Sciatic nerve (tissue), 2 donors: ENCODE measurements at places on chromosomes 16 and 17. TPM values are rescaled to one million over a fixed set of nuclear protein-coding genes. Genes with fewer than 3 reads are reported as not detected.

CPNE7 gene
- not detected for total RNA-seq

TEX19 gene
- total RNA-seq: not detected

CACNG3 gene
- not detected for total RNA-seq

TERB1 gene
- total RNA-seq: 0.58 TPM

SSH2 gene
- total RNA-seq: 45.1 TPM

HCRT gene
- total RNA-seq: not detected

SLFN14 gene
- total RNA-seq: 0.45 TPM

CENPN gene
- 3.9 TPM for total RNA-seq

ANKRD13B gene
- total RNA-seq: 22.4 TPM

ABCA9 gene
- 118 TPM for total RNA-seq

PRAC1 gene
- total RNA-seq: not detected

TEKT5 gene
- not detected for total RNA-seq

DNA sequence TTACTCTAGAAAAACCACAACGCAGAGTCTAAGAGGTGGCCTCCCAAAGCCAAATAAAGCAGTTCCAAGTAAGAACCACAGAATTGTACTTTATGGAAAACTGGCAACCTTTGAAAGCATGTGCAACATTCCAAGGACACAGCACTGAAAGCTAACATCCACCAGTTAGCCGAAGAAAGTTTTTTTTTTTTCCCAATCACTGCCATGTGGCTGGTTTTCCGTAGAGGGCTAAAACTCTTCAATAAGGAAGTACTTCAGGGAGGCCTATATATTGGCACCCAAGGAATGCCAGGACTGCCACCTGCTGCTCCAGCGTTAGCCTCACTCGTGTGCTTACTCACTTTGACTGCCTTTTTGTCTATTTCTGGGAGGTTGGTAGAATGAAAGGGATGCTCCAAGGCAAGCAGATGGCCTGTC is 25.2 kb downstream of the CEP95 start:
- no peak for DNase-seq

- peak; percentile 23 for DNase-seq
These were observed 10.5 kb upstream of the C17orf58 start for GRCh38 chr17:68006797-68007196.

GRCh38 chr16:72371307-72372086 is 199.5 kb upstream of the PMFBP1 start:
- no peak for DNase-seq

- peak; percentile 38 for DNase-seq
These were observed 97.9 kb upstream of the ZNF750 start for GRCh38 chr17:82937411-82938371.

GRCh38 chr16:10599626-10600025 is 19.2 kb upstream of the EMP2 start:
- no peak for DNase-seq

DNA sequence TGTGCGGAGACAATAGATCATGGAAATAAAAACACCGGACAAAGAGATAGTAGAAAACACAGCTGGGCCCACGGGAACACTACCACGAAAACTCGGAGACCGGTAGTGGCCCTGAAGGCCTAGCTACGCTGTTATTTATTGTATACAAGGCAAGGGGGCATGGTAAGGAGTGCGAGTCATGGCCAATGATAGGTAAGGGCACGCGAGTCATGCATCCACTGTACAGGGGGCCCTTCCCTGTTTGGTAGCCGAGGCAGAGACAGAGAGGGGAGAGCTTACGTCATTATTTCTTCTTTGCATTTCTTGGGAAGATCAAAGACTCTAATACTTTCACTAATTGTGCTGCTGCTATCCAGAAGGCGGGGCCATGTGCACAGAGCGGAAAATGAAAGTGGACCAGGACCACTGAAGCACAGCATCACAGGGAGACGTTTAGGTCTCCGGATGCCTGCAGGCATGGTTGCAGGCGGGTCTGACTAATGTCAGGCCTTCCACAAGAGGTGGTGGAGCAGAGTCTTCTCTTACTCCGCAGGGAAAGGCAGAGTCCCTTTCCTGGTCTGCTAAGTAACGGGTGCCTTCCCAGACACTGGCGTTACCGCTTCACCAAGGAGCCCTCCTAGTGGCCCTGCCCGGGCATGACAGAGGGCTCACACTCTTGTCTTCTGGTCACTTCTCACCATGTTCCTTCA is 74.4 kb upstream of the ARL4D start:
- no peak for DNase-seq

DNA sequence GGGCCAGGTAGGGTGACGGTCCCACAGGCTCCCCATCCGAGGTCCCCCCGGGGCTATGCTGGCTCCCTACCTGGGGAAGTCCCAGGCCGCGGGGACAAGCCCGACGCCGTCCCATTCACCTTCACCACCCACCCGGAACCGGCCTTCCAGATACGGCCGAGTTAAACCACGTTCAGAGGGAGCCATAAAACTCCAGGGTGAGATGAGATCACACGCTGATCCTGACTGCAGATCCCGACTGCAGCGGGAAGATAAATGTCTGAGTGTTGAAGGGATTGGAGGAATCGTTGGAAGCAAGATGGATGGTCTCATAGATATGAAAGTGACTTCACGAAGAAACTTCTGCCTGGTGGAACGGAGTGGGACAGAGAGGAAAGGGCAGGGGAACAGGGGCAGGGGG is 13.6 kb upstream of the C1QTNF8 start:
- DNase-seq: no peak

GRCh38 chr16:51407199-51407598 is 256.1 kb upstream of the SALL1 start:
- DNase-seq: no peak

DNA sequence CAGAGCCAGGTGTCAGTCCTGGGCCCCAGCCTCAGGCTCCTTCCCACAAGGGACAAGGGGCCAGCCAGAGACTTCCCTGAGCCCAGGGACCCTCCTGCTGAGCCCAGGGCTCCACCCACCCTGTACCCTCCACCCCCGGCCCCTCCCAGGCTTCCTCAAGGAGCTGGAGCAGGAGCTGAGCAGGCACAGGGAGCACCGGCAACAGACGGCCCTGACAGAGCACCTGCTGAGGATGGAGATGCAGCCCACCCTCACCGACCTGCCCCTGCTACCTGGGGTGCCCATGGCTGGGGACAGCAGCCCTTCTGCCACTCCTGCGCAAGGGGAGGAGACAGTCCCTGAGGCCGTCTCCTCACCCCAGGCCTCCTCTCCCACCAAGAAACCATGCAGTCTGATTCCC is 4.5 kb downstream of the SCRN2 start:
- no peak for DNase-seq

GRCh38 chr17:75182319-75182568 is 515 bp downstream of the SUMO2 start:
- DNase-seq: peak; percentile 76

DNA sequence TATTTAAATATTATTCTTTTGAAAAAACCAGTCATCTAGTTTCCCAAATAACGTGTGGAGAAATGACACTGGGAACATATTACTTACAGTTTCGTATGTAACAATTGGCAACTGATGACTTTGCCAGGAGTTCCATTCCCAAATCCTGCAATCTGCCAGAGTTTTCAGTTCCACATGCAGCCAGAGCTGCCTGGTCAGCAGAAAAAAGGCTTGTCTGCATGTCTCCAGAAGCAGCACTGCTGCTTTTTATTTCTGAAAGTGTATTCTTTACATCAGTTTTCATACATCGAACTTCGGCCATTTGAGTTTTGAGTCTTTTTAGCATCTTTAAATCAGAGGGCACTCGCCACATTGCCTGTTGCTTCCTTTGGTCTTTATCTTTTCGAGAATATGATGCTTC is 78.4 kb downstream of the TRIM37 start:
- DNase-seq: no peak
